ENCODE measurements at places on chromosomes 11 and 22.

- peak; percentile 41 for DNase-seq
Measured at GRCh38 chr11:82004537-82005213, 729.0 kb downstream of the FAM181B start.

DNA sequence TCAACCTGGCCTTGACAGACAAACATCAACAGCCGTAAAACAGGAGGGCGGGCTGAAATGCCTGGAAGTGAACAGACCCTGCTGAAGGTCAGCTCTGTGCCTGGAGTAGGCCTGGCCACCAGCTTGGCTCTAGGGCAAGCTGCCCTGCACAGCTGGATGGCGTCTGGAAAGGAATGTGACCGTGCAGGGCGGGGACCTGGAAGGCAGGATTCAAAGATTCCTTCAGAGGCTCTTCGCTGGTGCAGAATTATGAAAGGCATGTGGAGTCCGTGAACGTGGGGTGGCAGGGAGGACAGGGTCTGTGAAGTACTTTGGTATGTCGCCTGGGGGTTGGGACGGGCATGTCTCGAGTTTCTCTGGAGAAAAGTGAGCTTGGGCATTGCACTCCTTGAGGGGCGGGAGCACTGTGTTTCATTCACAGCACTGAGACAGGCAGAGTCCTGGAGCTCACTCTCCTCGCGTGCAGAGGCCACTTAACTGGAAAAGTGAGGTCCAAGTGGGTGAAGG lies 1.5 kb downstream of the EHD1 start:
- DNase-seq, result no peak

GRCh38 chr11:3086114-3086513 lies 28.9 kb upstream of the CARS1 start:
- no peak for DNase-seq

DNA sequence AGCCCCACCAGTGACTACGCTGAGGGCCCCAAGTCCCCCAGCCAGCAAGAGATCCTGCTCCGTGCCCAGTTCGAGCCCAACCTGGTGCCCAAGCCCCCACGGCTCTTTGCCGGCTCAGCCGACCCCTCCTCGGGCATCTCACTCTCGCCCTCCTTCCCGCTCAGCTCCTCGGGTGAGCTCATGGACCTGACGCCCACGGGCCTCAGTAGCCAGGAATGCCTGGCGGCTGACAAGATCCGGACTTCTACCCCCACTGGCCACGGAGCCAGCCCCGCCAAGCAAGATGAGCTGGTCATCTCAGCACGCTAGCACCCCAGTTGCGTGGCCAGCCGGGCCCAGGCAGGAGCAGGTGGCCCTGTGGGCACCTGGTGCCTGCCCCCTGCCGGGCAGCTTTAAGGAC lies 8.3 kb upstream of the MYRF start:
- DNase-seq, result no peak

GRCh38 chr22:47341464-47341863 lies 579.0 kb downstream of the TBC1D22A start:
- DNase-seq, result no peak

DNA sequence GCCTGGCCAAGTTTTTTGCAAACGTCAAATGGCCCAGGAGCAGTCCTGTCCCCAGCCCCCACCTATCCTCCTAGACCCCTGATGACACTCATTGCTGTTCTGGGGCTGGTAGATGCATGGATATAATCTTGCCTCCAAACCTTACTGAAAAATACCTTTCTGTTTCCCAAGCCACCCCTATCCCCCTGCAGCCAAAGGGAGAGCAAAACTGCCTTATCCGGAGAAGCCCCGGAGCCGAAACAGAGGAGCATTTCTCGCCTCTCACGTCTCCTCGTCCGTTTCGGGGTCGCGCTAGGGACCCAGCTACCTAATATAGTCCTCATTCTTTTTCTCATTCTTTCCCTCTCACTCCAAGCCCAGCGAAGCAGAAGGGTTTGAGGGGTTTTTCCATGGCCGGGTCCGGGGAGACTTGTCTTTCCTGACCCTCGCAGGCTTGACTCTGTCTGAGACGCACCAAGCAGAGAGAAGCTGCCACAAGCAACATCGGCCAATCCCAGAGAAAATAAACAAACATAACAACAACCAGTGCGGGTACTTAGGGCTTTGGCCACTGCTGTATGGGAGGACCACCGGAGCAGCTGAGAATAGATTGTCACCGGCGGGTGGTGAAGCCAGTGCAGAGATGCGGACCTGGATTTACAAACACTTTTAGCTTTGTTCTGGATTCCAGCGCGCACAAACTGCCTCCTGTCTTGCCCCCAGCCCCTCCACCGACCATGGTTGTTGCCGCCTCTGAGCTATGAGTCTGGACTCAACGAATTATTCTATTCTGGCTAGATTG lies 1.6 kb downstream of the BSX start:
- peak; percentile 6 for DNase-seq

GRCh38 chr11:127651175-127651887 lies 650.8 kb upstream of the KIRREL3 start:
- no peak for DNase-seq

DNA sequence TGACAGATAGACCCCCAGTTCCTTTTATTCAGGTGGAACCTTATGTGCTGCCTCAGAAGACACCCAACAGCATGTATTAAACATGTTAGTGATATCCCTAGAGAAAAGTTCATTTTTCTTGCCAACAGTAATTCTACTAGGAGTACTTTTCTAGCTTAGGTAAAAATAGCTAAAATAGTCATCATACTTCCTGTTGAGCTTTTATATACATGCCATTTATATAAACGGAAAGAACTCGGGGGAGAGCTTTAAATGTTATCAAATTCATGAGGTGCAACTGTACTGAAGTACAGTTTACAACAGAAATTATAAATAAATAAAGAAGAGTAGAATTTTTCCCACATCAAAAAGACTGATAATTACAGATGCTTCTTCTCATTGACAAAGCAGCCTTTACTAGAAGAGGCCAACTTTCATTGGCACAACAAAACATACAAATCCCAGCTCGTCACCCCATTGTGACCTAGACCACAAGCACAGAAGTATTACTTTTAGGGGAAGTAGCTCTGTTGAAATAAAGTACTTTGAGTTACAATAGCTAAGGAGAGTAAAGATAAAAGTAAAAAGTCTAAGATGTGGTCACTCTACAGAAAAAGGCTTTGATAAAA lies 59.1 kb upstream of the POU2AF2 start:
- DNase-seq, result no peak

DNA sequence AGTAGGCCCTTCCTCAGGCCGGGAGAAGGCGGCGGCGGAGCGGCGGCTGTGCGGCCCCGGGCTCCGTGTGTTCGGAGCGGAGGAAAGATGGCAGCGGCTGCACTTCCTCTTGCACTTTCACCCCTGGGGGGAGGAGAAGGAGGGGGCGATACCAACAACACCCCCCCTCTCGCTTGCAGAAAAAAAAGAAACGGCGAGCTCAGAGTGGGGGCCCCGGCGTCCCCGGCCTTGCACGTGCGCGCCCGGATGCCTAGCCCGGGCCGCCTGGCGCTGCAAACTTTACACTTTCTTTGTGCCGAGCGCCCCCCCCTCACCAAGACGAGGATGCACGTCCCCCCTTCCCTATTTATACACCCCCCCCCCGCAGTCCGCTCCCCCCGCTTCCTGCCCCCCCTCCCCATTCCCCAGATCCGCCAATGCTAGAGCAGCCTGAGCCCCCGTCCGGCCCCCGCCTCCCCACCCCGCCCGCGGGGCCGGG lies at the start of gene PATZ1:
TSS of gene PATZ1 (minus strand) at position 92 of the 478 bp plus-strand sequence. CDS start 744 bp downstream, outside the sequence.
- peak; percentile 86 for DNase-seq

GRCh38 chr22:24108073-24108472 lies 73.2 kb upstream of the SUSD2 start:
- no peak for DNase-seq

DNA sequence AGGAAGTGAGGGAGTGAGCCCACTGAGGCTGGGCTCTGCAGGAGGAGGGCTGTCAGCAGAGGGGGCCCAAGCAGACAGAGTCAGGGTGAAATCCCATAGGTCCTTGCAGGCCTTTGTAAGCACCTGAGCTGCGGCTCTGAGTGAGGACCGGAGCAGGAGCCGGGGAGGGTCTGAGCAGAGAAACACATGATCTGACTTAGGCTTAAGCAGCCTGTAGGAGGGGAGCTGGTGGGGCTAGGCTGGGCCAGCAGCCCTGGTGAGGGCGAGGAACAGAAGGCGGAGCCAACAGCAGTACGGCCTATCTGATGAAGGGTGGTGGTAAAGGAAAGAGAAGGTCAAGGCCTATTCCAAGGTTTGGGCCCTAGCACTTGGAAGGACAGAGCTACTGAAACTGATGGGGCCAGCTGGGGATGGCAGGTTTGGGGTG lies 26.9 kb upstream of the CBX7 start:
- no peak for DNase-seq

DNA sequence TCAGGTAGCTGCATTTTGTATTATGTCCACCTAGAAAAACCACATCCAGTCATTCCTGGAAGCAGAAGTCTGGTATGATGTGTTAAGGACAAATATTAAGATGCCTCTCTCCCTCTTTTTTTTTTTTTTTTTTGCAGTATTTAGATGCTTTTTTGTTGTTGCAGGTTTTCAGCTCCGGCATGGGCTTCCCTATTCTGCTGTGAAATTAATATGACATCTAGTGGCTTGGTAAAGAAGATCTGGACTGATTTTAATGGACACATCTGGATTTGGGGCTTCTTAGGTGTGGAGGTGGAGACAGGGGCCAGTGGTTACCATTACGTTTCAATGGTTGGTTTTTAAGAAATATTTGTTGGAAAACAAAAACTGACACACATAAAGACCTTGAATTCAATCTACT lies 47.5 kb upstream of the RASSF10 start:
- DNase-seq, result no peak

GRCh38 chr11:120168960-120169681 lies 31.2 kb upstream of the TRIM29 start:
- DNase-seq, result peak; percentile 78

Measured in activated CD4-positive, alpha-beta T cell treated with anti-CD3 and anti-CD28 coated beads for 36 hours (primary cell).